Fibroblast of lung (primary cell): ENCODE measurements at places on chromosomes 3 and 15. TPM values are rescaled to one million over a fixed set of nuclear protein-coding genes. Genes with fewer than 3 reads are reported as not detected.

DNA sequence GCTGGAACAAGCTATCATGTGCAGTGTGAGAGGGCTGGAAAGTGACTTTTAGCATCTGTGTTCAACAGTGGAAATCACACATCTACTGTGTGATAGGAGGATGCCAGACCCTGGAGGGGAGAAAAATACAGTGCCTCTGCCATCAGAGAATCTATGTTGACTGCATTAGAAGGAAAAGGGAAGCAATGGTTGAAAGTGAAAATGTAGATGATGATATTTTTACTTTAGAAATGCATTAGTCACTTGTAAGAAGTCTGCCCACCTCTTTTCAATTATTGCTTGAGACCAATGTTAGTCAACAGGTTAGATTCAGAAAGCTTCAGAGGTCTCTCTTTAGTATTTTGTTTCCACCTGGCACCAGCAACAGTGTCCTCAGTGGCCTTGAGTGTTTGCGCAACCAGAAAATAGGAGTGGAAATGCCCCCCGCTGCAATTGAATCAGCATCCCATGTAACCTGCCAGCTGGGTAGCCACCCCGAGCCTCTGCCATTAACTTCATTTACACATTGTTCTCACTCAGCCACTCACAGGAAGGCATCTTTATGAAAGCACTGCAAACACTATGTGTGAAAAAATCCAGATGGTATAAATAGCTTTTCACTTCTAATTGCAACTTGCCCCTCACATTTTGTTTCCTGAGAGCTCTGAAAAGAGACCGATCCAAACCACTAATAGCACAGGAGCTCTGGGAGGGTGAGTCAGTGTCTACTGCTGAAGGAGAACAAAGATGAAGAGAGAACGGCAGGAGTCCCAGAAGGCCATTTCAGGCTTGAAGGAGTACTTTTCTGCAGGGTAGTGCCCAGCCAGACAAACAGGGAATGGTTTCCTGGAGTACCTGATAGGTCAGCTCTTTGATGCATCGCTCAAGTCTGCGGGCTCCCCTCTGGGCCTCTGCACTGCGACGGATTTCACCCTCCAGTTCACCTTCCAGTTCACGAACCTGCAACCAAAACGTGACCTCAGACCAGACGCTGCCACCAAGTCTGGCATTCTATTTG lies 92.1 kb downstream of the HHLA2 start:
- no peak overlapping the region for H3K4me3 ChIP-seq
- H3K4me1 ChIP-seq = no peaks in the 10 kb centered on the region
- no peak for DNase-seq
- no peaks in the 10 kb centered on the region for H3K27me3 ChIP-seq
- no peaks in the 10 kb centered on the region for H3K36me3 ChIP-seq
- no peak overlapping the region for H3K27ac ChIP-seq

DNA sequence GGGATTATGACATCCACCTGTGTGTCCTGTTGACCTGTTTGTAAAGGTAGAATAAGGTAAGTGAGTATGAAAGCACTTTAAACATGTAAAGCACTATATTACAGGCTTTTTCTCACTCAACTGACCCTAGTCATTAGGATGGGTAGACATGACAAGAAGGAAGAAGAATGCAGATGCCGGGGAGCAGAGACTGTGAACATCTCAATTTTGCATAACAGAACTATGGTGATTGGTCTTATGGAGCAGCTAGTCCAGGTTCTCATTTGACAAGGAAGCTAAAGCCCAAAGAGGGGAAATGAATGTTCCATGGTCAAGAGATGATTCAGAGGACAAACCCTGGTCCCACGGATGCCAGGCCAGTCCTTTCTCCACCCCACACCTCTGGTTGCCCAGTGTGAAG lies 200.1 kb upstream of the BCL6 start:
- no peak overlapping the region for H3K27ac ChIP-seq
- peaks cover 5% of the 10 kb centered on the region for H3K4me1 ChIP-seq
- no peak overlapping the region for H3K4me3 ChIP-seq
- no peak for DNase-seq
- no peaks in the 10 kb centered on the region for H3K36me3 ChIP-seq

GRCh38 chr3:110568246-110568645 lies 503.4 kb upstream of the NECTIN3 start:
- H3K36me3 ChIP-seq = no peaks in the 10 kb centered on the region
- peak; percentile 82 for DNase-seq
- no peak overlapping the region for H3K4me3 ChIP-seq
- H3K27ac ChIP-seq = no peak overlapping the region
- no peaks in the 10 kb centered on the region for H3K27me3 ChIP-seq

Gene MCTP2
- 5.6 and 14.5 TPM in 2 replicates for total RNA-seq

Gene PRR20G
- not detected in 2 replicates for total RNA-seq

Gene WDR93
- under 0.01 and 0.17 TPM in 2 replicates for total RNA-seq

Gene ACOX2
- total RNA-seq = 17.7 and 20.5 TPM in 2 replicates
